ENCODE measurements at places on chromosomes 4 and X.

DNA sequence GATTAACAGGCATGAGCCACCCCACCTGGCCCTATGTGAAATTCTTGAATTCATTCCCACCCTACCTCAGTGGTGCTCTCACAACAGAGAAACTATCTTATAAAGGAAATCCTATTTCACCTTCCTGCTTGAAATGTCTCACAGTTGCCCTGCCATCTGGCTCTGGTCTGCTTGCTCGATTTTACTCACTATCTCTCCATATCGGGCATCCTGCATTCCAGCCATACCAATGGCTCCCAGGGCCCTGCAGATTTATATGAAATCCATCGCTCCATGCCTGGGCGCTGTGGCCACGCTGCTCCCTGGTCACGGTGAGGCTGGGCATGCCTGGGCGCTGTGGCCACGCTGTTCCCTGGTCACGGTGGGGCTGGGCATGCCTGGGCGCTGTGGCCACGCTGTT lies 15.8 kb downstream of the SORBS2 start:
- DNase-seq: peak; percentile 45

- no peak for DNase-seq
These were observed 1.1 kb downstream of the ZFP42 start for GRCh38 chr4:187996502-187997177.

DNA sequence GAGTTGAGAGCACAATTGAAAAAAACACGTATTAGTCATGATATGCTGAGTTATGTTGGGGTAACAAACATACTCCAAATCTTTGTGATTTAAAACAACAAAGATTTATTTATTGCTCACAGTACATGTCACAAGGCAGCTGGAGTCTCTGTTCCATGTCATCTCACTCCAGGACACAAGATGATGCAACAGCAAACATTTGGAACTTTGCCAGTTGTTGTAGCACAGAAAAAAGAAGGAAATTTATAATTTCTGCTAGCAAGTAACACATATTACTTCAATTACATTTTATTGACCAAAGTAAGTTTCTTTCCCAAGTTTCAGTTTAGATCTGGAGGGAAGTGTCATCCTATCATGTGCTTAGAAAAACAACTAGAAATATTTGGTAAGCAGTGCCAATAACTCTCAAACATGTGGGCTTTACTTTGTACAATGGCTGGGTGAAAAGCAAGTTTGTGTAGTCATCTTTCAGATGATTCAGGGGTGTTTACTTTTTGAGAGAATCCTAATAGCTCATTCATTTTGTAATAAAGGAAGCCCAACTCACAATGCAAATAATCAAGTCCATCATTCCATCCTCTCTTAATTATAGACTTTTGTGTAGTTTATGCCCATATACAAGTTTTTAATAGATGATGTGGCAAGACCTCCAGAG lies 452.3 kb downstream of the ZIC3 start:
- no peak for DNase-seq

- no peak for DNase-seq
These were observed 7.7 kb downstream of the HPGDS start for GRCh38 chr4:94334962-94335361.

DNA sequence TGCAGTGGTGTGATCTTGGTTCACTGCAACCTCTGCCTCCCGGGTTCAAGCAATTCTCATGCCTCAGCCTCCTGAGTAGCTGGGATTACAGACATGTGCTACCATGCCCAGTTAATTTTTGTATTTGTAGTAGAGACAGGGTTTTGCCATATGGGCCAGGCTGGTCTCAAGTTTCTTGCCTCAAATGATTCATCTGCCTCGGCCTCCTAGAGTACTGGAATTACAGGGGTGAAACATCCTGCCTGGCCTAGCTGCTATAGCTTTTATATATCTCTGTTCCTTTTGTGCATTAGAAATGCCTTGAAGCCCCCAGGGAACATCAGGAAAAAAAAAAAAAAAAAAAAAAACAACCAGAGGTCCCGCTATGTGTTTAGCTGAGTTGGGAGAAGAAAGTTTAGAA lies 34.8 kb downstream of the UBE2K start:
- DNase-seq: peak; percentile 85

DNA sequence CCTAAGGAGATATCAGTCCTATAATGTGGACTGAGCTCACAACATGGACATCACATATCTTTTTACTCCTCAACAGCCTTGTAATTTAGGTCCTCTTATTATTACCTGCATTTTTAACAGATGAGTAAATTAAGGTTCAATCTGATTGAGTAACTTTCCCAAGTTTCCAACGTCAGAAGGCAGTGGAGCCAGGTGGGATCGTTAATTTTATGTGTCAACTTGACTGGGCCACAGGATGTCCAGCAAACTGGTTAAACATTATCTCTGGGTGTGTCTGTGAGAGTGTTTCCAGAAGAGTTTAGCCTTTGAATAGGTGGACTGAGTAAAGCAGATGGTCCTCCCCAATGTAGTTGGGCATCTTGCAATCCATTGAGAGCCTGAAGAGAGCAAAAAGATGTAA lies 59.0 kb upstream of the SLIT2 start:
- DNase-seq: peak; percentile 30
